Hematopoietic multipotent progenitor cell (in vitro differentiated cells): ENCODE measurements at places on chromosomes 2 and 18.

GRCh38 chr18:47876813-47877212 is 53.6 kb downstream of the SMAD2 start:
- DNase-seq: peak; percentile 6

- DNase-seq: no peak
These were observed 14.9 kb upstream of the DTNB start for GRCh38 chr2:25688236-25688635.

DNA sequence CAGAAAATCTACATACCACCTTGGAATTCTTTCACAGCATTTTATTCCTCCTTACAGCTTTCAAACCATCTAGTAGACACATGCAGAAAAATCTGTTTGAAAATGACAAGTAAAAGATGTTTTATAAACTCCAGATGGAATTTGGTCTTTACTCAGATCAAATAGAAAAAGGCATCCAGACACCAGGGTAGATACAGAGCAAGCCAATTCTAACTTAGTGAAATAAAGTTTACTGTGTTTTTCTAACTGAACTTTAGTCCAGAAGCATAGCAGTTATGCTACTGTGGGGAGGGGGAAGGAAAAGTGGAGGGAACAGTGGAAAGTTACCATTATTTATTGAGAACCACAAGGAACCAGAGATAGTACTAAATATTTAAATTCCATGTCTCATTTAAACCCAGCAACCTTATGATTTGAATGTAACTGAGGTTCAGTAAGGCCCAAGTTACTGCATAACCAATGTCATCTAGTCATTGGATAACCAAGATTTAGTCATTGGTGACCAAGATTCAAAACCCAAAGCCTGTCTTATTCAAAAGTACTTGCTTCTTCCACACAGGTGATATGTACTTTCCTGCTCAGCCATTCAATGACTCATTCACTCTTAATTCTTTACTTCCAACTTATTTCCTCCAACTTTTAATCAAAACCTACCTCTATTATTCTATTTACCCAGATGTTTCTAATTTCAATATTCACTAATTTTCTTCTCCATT is 57.7 kb downstream of the RAD51AP2 start:
- DNase-seq: no peak

GRCh38 chr18:28711096-28711495 is 534.2 kb upstream of the CDH2 start:
- no peak for DNase-seq

DNA sequence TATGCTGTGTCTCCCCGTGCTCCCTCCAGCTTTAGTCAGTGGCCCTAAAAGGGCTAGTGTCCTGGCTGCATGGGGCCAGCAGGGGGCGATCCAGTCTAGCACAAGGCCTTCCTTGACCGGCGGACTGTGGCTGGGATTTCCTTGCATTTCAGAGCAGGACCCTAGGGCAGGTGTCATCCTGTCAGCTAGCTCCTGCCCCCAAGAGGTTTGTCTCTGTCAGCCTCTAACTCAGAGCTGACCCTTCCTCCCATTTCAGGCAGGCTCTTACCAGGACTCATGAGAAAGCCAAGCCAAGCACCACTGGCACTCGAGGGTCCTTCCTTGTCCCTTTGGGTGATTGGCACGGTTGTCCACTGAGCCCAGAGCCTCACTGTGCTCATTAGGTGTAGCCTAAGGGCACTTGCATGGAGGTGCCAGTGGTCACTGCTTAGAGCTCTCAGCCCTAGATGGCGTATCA is 140.3 kb downstream of the RPIA start:
- DNase-seq: peak; percentile 71

- peak; percentile 90 for DNase-seq
These were observed 16.4 kb upstream of the ARMC9 start for GRCh38 chr2:231181860-231182512.

- DNase-seq: no peak
These were observed 3.3 kb downstream of the RMDN2 start for GRCh38 chr2:37928377-37928776.

GRCh38 chr2:46831869-46832265 is 83.7 kb downstream of the MCFD2 start:
- no peak for DNase-seq
